ENCODE measurements at places on chromosomes 2 and 18. TPM values are rescaled to one million over a fixed set of nuclear protein-coding genes. Genes with fewer than 3 reads are reported as not detected.
A peak's percentile ranks its signal among the peaks of the same experiment; 100 is the strongest.

DNA sequence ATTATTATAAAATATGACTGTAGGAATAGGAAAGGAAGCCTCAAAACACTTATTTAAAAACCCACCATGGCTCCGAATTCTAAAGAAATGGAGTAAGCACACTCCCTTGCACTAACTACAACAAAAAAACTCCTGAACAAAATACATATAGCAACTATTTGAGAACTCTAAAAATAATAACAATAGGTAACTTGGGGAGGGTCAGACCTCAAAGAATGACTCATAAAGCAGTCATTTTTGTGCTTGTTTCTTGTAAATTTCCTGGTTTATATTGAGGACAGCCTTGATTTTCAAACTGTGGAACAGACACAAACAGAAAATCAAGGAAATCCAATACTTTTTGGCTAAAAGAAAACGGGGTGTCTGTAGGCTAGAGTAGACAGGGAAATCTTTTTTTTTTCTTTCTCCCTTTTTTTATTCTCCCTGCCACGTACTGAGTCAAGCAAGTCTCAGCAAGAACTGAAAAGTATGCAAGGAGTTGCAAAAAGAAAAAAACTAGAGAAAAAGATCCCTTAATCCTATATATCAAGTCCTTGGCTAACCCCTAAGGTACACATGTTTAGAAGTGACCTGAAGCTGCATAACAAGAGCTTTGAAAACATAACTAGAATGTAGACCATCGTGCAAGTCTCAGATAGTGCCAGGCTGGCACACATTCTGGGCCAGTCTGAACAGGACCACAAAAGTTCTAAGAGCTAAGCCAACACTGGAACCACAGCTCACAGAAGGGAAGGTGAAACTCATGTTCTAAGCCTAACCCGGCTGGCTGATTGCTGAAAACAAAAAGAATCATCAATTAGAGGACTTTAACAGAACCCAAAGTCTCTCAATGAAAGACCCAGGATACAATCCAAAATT lies 403.1 kb upstream of the LYPD1 start:
- no peak for DNase-seq

- DNase-seq = no peak
Observed at GRCh38 chr2:188291142-188291616, 495 bp upstream of the GULP1 start.

The SGPP2 gene
- 0.55 TPM for total RNA-seq

DNA sequence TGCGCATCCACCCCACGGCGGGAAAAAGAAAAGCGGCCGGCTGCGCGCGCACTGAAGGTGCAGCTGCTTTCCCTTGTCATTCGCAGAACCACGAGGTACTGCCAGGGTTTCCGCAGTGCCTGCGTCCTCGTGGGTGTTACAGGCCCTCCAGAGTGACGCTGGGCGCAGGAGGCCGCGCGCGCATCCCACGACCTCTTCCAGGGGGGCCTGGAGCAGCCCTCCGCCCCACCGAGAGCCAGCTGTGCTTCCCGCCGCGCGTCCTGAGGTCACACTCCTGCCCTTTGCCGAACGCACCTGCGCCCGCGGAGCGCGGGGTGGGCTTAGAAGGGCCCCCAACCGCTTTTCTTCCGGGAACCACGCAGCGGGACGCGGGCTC lies 378 bp upstream of the IAH1 start:
- peak; percentile 79 for DNase-seq

The TLX2 gene
- total RNA-seq = 0.52 TPM

The LINC00305 gene
- not detected for total RNA-seq

The WIPF1 gene
- total RNA-seq = 423 TPM

GRCh38 chr18:56188529-56189275 lies 449.7 kb downstream of the TXNL1 start:
- DNase-seq = no peak

GRCh38 chr2:153110486-153110885 lies 368.1 kb downstream of the RPRM start:
- DNase-seq = no peak

GRCh38 chr2:108171657-108172056 lies 68.1 kb upstream of the SULT1C3 start:
- no peak for DNase-seq

The TFCP2L1 gene
- total RNA-seq = 0.02 TPM

- DNase-seq = peak; percentile 71
Observed at GRCh38 chr2:30266051-30266621, 34.8 kb downstream of the LBH start.

- no peak for DNase-seq
Observed at GRCh38 chr2:170098626-170099312, 79.2 kb upstream of the MYO3B start.

DNA sequence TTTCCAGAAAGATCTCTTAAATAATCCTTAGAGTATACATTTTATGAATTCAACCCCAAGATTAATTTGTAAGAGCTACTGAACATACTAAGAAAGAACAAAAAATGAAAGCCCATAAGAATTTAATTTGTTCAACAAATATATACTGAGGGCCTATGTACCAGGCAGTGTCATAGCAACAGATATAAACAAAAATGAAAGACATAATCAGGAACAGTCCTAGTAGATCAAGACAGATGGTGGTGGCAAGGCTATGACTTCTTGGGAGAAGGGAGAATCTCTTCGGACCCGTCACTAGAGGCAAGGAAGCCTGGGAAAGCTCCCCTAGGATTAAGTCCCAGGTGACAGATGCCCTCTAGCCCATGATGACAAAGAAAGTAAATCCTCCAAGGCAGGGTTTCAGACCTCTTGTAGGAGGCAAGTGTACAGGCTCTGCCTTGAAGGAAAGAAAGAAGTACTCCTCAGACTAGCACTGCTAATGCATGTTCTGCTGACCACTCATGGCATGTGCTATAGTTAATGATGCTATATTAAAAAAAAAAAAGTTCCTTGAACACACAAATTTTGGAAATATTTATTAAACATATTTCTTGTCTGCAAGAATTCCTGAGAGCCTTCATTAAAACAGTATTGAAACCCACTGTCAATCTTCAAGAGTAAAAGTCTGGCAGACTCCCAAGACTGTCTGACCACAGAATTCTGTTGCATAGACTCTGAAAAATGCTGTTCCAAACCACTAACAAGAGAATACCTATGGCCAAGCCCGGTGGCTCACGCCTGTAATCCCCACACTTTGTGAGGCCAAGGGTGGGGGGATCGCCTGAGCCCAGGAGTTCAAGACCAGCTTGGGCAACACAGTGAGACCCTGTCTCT lies 31.5 kb downstream of the NOL10 start:
- DNase-seq = no peak

The STON1 gene
- 1.9 TPM for total RNA-seq

- DNase-seq = no peak
Observed at GRCh38 chr2:46489423-46490174, 10.2 kb downstream of the TMEM247 start.

The SERPINB8 gene
- total RNA-seq = 5.3 TPM

- DNase-seq = no peak
Observed at GRCh38 chr18:24809173-24809950, 348.9 kb downstream of the HRH4 start.

GRCh38 chr2:150532879-150533278 lies 45.4 kb upstream of the RND3 start:
- no peak for DNase-seq

DNA sequence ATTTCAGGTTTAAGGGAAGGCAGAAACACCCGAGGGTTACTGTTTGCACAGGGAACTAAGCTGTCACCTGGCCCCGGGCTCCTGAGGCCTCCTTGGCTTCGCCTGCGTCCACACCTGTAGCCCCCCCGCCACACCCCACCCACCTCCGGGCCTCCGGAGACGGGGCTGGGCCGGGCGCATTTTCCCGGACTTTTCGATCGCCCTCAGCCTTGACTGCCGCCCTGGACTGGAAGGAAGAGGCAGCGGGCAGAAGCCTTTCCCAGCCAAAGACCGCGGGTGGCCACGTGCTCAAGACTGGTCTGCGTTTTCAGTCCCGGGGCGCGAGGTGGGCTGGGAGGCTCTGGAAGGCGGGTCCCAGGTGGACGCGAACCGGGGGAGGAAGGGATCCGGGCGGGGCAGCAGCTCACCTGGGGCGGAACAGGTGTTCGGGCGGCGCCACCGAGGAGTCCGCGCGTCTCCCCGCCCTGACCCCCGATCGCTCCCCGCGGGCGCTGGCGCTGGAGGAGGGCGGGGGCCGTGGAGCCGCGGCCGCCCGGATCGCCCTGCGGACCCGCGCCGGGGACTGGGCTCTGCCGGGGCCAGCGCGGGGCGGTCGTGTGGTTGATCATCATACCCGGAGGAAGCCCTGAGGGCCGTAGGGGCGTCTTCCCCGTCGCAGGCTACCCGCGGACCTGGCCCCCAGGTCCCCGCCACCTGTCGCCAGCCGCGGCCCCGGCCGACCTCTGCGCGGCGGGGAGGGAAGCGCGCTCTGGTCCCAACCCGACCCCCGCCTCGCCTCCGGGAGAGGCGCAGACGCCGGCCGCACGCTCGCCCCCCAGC lies 3.2 kb downstream of the ID2 start:
- peak; percentile 48 for DNase-seq

DNA sequence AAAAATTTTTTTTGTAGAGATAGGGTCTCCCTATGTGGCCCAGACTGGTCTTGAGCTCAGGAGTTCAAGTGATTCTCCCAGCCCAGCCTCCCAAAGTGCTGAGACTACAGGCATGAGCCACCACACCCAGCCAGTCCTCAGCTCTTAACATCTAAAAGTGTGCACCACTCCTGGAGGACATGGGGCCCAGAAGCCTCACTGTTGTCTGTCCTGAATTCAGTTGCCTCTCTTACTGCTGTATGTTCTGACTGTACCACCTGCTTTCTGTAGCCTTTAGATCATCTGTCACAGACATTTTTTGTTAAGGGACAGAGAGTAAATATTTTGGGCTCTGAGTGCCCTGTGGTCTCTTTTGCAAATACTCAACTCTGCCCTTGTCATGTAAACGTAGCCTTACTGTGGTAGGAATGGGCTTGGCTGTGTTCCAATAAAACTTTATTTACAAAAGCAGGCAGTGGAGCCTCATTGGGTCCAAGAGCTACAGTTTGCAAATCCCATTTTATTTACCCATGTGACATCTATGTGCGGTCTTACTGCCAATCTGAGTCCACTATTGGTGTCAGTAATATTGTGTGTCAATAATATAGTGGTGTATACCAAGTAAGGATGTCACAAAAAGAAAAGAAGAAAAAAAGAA lies 38.1 kb downstream of the TMEM37 start:
- DNase-seq = no peak

- DNase-seq = no peak
Observed at GRCh38 chr2:98693477-98693876, 37.5 kb downstream of the MGAT4A start.

DNA sequence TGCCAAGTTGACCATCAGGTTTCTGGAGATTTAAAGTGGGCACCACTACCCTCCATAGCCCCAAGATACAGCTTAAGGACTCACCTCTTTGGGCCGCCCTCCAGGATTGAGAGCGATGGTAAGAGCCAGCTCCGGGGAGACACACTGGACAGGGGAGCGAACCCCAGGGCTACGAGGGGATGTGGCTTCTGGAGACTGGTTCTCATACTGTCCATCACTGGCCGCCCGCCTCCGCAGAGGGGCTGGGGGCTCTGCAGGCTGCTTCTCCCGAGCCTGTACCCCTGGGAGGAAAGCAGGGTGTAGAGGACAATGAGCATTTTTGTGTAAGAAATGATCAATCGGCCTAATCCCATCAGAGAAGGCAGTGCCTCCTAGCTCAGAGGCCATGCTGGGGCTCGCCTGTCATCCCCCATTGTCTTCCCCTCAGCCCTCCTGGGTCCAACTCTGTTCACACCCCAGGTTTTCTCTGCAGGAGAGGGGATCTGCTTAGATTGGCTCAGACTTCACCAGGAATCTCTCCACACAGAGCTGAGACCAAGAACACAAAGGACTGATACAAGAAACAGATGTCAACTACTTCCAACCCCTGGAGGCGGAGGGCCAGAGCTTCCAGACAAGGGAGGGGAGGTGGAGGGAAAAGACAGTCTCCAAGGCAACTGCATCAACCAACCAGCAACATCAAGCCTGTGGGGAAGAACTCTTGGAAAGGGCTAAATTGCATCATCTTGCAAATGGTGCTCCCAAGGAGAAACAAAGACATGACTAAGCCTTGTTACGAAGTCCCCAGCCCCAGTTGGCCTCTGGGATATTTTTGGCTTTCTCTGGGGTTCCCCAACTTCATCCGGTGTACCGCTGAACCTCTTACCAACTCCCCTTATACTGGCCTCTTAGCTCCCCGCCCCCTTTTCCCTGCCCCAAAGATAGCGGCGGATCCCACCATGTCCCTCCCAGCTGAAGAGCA lies 166.6 kb downstream of the TNS1 start:
- DNase-seq = no peak

The REG3G gene
- not detected for total RNA-seq

The TOGARAM2 gene
- total RNA-seq = 3.7 TPM

DNA sequence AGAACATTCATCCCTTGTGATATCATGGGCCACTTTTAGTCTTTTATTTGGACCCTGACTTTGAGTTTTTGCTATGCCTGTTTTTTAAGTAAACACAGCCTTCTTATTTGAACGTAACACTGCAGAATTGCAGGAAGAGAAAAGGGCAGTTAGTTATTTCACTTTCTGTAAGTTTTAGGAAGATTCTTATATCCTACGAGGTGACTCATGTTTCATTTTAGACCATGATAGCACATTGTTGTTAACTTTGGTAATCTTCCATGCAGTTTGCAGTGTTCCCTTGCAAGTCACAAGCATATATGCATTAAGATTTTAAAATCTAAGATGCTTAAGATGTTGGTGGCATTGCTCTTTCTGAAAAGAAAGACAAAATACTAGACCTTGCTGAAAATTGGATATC lies 128.6 kb upstream of the EPC2 start:
- DNase-seq = no peak

- no peak for DNase-seq
Observed at GRCh38 chr2:119025013-119025412, 83.0 kb downstream of the MARCO start.

DNA sequence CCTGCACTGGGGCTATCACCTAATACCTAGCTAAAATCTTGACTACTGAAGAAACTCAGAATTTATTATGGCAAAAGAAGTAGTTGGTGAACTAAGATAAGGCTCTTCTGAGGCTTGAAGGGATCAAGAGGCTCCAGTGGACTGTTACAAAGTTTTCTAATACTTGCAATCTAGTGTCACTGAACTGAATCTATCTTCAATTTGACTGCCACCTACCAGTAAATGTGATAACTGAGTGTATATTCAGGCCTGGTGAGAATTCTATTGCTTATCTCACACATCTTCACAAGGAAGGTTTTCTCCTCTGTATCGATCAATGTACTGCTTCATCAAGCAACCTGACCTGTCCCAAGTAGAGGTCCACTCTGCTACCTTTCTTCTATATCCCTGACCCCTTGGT lies 40.8 kb downstream of the DARS1 start:
- DNase-seq = no peak

Data from activated CD4-positive, alpha-beta T cell treated with anti-CD3 and anti-CD28 coated beads, Interleukin-2, amount 10 ng/mL, durations not matched to agents 7 days and 5 days (primary cell).